ENCODE measurements at places on chromosomes 6 and 20.

GRCh38 chr6:45959534-45960145 lies 56.0 kb downstream of the CLIC5 start:
- peak; percentile 38 for DNase-seq

- DNase-seq: no peak
These were observed 440.0 kb upstream of the IRAK1BP1 start for GRCh38 chr6:78427386-78427785.

GRCh38 chr6:140040396-140040795 lies 665.9 kb upstream of the CITED2 start:
- no peak for DNase-seq

- no peak for DNase-seq
These were observed 1551.0 kb downstream of the GRIK2 start for GRCh38 chr6:102944475-102944874.

GRCh38 chr6:84688141-84688873 lies 76.1 kb downstream of the TBX18 start:
- no peak for DNase-seq

DNA sequence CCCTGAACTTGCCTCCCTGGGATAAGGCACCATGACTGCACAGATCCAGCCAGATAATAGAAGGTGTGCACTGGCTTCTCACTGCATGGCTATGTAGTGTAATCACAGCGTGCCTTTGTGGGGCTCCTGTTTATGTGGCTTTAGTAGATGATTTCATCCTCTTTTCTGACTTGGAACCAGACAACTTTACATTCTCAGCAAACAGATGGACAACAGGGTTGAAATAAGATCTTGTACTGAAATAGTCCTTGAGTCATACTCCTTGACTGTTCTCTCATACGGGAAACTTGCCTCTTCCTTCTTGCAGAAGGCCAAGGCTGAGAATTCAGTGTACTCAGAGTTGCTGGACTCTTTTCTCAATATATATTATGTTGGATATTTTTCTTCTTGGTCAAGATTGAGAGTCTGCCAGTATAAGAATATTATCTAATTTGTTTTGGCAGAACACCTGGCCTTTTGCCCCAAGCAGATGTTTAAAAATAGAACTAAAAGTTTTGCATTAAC lies 25.0 kb upstream of the RNF144B start:
- no peak for DNase-seq

DNA sequence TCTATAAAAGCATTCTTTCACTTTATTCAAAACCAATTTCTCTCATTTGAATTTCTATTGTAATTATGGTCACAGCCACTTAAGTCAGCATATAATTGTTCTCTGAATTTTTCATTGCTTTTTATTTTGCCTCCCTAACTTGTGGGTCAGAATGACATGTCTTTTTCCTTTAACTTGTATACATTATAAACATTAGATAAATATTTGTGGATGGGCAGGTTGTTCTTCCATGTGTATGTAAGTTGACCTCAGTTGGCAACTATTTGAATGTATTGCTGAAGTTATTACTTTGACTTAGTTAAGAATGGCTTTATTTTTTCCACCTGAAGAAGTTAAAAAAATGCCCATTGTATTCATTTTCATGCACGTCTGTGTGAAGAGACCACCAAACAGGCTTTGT lies 83.0 kb upstream of the MAP3K7 start:
- no peak for DNase-seq

GRCh38 chr20:41063442-41063841 lies 34.8 kb downstream of the TOP1 start:
- no peak for DNase-seq

GRCh38 chr20:61118429-61119224 lies 133.4 kb upstream of the CDH4 start:
- no peak for DNase-seq

- DNase-seq: no peak
These were observed 37.1 kb downstream of the PLEKHG1 start for GRCh38 chr6:150636808-150637207.

DNA sequence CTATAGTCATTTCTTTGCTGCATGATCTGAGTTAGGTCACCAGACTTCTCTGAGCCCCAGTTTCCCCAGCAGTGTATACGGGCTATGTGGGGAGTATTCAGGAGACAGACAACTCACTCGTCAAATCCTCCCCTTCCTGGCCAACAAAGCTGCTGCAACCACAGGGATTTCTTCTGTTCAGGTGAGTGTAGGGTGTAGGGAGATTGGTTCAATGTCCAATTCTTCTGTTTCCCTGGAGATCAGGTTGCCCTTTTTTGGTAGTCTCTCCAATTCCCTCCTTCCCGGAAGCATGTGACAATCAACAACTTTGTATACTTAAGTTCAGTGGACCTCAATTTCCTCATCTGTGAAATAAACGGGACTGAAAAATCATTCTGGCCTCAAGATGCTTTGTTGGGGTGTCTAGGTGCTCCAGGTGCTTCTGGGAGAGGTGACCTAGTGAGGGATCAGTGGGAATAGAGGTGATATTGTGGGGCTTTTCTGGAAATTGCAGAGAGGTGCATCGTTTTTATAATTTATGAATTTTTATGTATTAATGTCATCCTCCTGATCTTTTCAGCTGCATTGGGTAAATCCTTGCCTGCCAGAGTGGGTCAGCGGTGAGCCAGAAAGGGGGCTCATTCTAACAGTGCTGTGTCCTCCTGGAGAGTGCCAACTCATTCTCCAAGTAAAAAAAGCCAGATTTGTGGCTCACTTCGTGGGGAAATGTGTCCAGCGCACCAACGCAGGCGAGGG lies 594 bp upstream of the CDKN1A start:
- DNase-seq: no peak

GRCh38 chr6:25315194-25316177 lies 36.3 kb downstream of the CARMIL1 start:
- no peak for DNase-seq

- DNase-seq: no peak
These were observed 167.9 kb upstream of the TNFAIP3 start for GRCh38 chr6:137699031-137699683.

GRCh38 chr6:151027936-151028838 lies 162.7 kb downstream of the MTHFD1L start:
- DNase-seq: no peak

- DNase-seq: no peak
These were observed 98.1 kb upstream of the ASCC3 start for GRCh38 chr6:100979267-100979666.

GRCh38 chr6:97765461-97765860 lies 482.4 kb upstream of the MMS22L start:
- DNase-seq: no peak

GRCh38 chr6:137767911-137768690 lies 99.0 kb upstream of the TNFAIP3 start:
- no peak for DNase-seq

Measured in NCI-H1092 treated with DMSO at 0.1 percent for 48 hours (cell line).